Activated naive CD8-positive, alpha-beta T cell treated with anti-CD3 and anti-CD28 coated beads, Interleukin-2, amount 50 U/mL, for 16 hours (primary cell): ENCODE measurements at places on chromosomes 16 and 17.

DNA sequence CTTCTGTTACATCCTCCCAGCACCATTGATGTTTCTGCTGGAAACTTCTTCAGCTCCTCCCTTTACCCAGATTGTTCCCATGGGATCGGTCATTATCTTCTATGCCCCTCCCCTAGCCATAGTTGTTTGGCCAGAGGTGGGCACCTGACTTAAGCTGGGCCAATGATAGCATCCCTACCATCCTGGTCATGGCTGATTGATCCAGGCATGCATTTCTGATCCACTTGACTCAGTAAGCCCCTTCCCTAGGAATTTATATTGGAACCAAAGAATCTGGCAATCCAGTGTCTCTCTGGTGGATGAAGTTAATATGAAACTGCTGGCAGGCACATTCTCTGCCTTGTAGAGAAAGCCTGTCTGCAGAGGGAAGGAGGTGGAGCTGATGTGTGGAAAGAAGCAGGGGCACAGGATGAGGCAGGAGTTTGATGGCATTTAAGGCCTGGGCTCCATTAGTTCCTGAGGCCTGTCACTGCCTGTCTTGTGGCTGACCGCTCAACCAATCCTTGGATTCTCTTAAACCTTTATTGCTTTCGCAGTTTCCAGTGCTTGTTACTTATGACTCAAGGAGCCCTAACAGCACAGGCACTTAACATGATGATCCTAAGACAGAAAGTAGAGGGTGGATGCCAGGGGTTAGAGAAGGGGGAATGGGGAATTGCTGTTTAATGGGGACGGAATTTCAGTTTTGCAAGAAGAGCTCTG is 152.4 kb downstream of the ABCC12 start:
- no peak for DNase-seq

- no peak for DNase-seq
These were observed 5.0 kb downstream of the GCGR start for GRCh38 chr17:81808778-81809555.

GRCh38 chr16:19484096-19484495 is 37.8 kb downstream of the GDE1 start:
- no peak for DNase-seq

GRCh38 chr16:1050516-1050915 is 22.0 kb upstream of the SSTR5 start:
- no peak for DNase-seq

- no peak for DNase-seq
These were observed 950 bp downstream of the KLHDC4 start for GRCh38 chr16:87764600-87765472.

DNA sequence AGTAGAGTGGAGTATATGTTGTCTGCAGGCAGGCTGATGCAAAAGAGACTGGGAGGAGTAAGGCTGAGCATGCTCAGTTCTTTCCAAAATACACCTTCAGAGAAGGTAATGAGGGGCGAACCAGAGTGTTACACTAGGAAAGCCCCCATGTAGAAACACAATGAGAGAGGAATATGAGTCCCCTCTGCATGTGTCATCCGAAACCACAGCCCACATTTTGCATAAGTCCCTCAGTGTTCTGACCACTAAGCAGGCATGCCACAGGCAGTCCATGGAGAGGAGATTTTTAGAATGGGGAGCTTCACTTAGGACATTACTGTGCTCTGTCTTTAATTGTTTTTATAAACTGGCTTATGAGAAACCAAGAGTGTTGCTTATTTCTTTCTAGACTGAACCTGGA is 32.0 kb downstream of the SLC6A2 start:
- DNase-seq: no peak

DNA sequence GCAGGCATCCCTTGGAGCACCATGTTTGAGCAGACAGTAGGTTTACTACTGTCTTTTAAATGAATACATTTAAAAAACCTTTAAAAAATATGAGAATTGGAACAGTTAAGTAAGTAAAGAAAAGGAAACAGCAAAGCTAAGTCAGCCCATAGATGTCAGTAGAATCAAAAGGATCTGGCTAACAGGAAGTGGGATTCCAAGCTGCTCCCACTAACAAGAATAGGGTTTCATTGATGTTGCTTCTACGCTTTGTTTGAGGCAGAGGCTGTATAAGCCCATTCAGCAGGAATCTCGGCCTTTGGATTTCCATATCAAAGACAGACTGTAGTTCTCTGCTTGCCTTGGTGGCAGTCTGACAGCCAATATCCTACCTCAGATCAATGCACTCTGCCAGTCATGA is 122.9 kb upstream of the ELAC2 start:
- DNase-seq: no peak

GRCh38 chr16:25093208-25094061 is 18.1 kb upstream of the LCMT1 start:
- DNase-seq: no peak

DNA sequence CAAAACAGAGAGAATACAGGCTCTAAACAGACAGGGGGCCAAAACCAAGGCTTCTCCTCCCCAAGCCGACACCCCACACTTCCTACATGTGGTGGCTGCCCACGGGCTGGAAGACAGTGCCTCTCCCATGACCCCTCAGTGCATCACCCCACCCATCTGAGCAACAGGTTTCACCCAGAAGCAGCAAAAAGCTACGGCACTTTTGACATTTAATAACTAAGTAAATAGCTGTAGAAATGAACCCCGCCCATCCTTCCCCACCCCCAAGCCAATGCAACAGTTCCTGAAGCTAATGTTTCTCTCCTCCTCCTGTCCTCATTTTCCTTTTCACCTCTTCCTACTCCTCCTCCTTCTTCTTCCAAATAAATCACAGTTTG is 9.9 kb upstream of the SOX9 start:
- no peak for DNase-seq

- DNase-seq: no peak
These were observed 15.5 kb downstream of the AXIN2 start for GRCh38 chr17:65545705-65546523.

DNA sequence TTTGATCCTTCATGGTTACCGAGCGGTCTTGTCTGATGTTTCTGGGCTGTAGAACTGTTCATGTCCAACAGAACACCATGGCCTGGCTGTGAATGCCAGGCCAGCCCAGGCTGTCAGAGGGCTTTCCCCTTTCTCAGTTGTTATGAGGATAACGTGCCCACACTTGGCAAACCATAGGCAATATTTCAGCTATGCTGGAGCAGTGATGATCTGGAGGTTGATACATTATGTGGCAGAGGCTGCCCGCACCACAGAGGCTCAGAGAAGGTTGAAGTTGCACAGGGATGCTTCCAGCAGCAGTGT is 92.9 kb downstream of the C16orf78 start:
- no peak for DNase-seq

DNA sequence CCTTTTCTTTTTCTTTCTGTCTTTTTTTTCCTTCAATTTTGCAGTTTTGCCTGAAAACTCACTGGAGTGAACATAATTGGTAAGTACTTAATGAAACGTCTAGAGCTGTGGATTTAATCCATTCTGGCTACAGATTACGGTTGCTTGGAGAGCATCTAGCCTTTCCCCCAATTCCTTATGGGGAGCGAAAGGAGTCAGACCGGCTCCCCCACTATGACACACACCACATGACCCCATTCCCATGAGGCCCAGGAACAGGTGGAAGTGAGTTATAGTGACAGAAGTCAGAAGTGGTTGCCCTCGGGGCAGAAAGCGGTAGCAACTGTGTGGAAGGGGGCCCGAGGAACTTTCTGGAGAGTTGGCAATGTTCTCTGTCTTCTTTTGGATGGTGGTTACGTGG is 41.2 kb downstream of the EMP2 start:
- DNase-seq: no peak

DNA sequence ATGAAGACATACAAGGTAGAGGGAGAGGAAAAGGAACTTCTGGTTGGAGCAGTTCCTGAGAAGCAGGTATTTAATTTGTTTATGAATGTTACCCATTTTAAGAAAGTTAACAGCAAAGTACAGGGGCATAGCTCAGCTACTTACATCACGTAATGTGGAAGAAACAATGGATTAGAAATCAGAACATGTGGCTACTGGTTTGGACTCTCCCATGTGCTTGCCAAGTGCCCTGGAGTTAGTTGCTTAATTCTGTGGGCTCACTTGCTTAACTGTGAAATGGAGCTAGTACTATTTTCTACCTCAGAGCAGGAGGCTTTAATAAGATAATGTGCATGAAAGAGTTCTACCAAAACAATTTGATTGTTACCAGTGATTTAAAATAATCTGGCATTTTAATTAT is 27.3 kb downstream of the RSPRY1 start:
- no peak for DNase-seq

DNA sequence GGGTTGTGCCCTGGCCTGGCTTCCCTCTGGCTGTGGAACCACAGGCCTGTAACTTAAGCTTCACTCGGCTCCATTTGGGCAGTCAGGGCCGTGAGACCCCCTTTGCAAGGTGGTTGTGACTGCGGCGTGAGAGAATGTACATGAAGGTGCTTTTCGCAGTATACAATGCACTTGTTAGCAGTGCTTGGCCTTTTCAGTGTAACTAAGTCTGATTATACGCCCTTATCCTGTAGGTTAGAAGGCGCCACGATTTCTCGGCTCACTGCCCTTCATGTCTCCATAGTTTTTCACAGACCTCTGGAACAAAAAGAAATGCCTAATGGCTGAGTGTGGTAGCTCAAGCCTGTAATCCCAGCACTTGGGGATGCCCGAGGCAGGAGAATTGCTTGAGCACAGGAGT is 13.3 kb downstream of the SAP30BP start:
- DNase-seq: no peak

GRCh38 chr17:81200695-81201580 is 21.8 kb downstream of the CEP131 start:
- DNase-seq: no peak

DNA sequence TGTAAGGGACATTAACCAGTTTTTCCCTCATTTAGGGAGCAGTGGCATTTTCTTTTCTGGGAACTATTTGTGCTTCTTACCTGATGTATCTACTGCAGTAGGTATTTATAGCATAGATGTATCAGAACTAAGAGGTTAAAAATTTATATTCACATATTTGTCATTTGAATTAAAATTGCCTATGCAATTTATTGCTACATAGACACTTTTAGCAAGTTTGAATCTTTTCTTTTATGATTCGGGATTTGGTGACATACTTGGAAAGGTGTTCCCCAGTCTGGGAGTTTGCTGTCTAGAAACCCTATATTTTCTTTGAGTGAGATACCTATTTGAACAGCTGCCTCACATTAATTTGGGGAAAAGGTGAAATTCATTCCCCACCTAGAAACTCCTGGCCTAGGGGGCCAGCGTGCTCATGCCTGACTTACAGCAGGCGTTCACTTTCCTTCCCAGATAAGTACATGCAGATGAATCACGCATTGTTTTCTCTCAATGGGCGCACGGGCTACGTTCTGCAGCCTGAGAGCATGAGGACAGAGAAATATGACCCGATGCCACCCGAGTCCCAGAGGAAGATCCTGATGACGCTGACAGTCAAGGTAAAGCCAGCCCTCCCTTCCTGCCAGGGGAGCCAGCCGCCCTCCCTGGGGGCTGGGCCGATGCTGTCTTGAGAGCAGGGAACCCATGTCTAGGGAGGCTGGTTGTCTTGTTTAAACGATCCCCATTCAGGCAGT is 73.8 kb downstream of the SDR42E1 start:
- DNase-seq: no peak

DNA sequence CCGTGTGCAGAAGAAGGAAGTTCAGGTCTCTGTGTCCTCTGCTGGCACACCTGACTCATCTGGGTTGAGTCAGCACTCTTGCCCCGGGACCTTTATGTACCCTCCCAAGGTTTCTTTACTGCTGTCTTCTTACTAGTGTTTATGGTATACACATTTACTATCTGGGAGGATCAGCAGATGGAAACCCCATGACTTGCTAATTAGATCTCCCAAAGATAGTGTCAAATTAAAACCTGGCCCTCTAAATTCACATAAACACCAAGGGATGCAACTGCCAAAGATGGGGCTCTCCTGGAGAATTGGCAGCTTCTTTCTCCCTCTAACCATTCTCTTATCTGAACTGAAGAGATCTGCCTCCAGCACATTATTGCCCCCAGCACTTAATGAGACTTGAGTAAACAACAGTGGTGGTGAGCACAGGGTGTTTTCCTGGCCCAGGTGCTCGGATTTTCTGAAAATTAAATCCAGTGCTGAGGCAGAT is 718.1 kb upstream of the SOX9 start:
- DNase-seq: no peak

DNA sequence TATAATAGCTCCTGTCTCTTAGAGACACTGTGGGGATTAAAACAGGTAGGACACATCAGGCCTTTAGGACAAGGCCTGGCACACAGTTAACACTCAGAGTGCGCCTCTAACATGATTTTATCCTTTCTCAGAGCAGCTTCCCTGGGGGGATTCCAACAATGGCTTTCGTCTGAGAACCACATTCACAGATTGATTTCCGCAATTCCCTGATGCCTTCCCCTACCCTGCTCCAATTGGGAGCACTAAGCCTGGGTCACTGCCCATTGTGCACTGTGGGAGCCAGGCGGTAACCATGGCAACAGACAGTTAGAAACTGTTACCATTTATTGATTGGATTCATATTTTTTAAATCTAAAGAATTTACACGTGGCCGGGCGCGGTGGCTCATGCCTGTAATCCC is 5.9 kb upstream of the ALKBH5 start:
- DNase-seq: no peak

- no peak for DNase-seq
These were observed 145.2 kb downstream of the KCNJ2 start for GRCh38 chr17:70314506-70314905.

DNA sequence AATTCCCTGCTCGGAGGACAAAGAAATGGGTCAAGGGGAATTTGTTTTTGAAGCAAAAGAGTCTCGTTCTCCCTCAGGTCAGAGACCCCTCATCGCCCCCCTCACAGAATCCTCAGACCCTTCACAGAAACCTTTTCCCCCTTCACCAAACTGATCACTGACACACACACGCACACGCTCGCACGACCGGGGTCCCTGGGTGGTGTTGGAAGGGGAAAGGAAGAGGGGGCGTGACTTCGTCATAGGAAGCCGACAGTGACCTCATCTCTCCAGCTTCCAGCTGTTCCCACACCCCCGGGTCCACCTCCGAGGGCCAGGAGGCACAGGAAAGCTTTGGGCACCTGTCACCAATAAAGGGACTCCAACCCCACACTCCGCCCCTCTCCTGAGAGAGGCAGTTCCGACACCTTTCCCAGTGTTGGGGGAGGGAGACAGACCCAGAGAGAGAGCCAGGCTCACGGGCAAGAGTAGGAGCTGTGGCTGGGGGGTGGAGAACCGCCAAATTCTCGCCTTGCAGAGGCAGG is 1.2 kb downstream of the ASGR1 start:
- no peak for DNase-seq

GRCh38 chr16:2511128-2511800 is 2.5 kb upstream of the ATP6V0C start:
- DNase-seq: no peak

DNA sequence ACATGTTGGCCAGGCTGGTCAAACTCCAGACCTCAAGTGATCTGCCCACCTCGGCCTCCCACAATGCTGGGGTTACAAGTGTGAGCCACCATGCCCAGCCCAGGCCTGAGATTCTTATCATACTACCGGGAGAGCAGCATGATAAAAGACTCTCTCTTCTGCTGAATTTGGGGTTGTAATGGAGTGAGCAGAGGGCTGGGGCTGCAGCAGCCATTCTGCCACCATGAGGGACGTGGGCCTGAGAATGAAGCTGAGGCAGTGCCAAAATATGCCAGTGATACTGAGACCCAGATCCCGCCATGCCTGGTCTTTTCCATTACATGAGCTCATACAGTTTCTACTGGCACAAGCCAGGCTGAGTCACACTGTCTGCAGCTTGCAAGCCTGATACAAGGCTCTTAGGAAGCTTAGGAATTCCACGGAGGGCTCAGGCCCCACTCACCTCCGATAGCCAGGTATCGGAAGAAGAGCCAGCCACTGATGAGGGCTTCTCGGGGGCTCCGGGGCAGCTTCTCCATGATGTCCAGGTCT is 19.6 kb upstream of the P2RX1 start:
- DNase-seq: no peak

- DNase-seq: no peak
These were observed 10.9 kb downstream of the HDAC5 start for GRCh38 chr17:44112284-44113280.
